Stimulated activated naive CD8-positive, alpha-beta T cell treated with anti-CD3 and anti-CD28 coated beads, Interleukin-15, amount 100 ng/mL, for 72 hours (primary cell): ENCODE measurements at places on chromosomes 2 and 18.

DNA sequence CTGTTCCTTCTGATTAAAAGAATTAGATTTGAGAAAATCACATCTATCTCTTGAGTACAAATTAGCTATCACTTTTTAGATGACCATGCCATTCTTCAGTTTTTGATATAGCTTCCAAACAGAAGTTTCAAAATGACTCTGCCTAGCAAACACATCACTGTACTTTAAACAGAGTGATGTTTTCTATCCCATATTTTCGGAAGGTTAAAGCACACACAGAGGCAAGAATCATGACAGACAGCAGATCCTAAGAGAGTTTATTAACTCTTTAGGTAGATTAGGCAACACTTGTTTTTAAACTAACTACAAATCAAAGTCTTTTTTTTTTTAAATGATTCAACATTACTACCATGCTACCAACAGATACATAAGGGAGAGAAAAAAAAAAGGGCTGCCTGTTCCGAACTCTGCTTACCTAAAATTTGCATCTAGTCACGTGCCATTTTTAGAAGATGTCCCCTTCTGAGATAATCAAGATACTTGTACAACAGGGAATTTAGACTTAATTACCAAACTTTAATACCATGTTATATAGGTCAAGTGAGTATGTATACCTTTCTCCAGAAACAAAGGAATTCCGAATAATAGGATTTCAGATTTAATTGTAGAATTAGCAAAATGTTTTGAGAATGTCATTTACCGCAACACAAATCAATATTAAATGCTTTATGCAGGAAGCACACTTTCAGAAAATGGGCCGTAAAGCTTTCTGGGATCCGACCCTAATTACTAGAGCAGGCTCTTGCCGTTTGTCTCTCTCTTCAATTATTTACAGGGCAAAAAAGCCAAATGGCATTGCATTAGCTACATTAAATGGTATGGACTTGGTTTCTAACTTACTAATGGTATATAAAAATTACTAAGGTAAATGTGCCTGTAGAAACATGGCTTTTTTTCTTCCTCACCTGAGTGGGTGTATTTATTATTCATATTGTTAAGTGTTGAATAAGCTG is 2.6 kb downstream of the RBMS1 start:
- no peak for DNase-seq

GRCh38 chr18:58298251-58299134 is 254.5 kb downstream of the NEDD4L start:
- DNase-seq, result no peak

- DNase-seq, result no peak
These were observed 25.3 kb upstream of the IL1RL1 start for GRCh38 chr2:102286041-102286440.

DNA sequence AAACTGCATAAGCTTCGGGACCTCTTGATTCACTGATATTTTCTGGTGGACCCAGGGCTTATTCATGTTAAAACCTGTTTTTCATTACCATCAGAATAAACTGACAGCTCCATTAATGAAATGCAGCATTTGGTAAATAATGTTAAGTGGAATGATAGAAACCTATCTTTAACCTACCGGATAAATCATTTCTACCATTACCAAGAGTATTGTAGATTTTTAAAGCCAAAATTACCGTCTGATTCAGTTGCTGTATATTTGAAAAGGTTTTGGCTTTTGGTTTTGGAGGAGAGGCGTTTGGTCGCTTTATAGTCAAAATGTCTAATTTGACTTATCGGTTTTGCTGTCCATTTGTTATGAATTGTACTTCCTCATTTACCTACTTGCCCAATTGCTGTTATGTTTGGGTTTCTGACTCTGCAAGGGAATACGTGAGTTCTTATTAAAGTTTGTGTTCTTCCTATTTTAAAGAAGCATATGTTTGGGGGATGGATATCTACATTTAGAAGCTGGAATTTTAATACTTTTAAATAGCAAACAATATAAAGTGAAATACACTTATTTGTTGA is 1.0 kb upstream of the CUL3 start:
- no peak for DNase-seq

GRCh38 chr2:68151037-68151436 is 6.7 kb upstream of the PNO1 start:
- DNase-seq, result no peak

DNA sequence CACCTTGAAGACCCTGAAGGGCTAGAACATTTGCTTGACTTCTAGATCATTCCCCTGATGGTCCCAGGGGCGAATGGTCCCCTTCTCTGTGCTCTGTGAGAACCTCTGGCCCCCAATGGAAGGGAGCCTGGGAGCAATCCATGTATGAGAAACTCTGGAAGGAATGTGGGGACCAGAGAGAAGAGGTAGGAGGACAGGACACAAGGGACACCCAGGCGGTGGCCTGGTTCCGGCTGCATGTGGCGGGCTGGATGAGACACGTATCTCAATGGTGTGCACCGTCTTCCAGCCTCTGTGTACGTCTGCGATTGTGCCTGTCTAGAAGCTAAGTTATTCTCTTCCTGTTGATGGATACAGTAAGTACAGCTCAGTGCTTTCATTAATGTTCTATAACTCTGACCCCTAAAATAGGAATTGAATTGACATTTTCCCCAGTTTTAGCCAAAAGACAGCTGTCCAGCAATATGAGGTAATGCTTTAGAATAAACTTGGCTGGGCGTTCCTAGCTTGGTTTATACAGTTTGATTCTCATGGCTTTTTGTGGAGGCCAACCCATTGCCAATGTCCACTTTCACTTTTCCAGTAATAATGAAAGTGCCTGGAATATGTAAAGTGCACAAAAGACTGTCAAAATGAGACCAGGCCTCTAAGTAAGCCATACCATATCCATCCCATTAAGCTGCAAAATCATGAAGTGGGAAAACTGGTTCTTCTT is 30.1 kb upstream of the COPS8 start:
- no peak for DNase-seq

DNA sequence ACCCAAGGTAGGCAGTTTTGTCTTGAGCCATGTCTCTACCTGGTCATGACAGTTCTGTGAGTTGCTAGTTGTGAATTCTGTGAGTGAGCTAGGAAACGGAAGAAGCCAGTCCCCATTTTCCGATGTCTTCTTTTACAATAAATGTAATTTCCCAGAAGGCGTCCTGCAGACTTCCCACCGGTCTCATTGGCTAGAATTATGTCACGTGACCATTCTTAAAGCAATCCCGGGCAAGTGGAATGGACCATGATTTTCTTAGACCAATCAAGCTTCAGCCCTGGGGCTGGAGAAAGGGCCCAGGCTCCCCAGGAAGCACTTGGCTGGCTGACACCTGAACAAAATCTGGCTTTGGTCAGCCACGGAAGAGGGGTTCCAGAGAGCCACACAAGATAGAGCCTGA is 10.6 kb downstream of the TMEM178A start:
- no peak for DNase-seq

- no peak for DNase-seq
These were observed 56.0 kb downstream of the PARD6G start for GRCh38 chr18:80191264-80191663.

DNA sequence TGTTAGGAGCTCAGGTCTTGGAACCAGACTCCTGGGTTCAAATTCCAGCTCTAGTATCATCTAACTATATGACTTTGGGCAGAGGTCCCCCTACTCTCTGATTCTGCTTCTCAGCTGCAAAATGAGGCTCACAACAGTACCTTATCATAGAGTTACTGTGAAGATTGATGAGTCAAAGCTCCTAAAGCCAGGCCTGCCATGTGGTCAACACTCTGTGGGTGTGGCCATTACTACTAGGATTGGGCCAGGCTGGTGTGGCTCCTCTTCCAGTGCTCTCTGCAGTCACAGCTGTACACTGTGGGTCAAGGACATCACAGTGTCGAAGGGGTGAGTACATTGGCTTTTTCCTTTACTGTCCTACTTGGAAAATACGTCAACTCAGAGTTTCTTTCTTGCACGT is 22.6 kb downstream of the CAPN13 start:
- DNase-seq, result no peak

- no peak for DNase-seq
These were observed 53.7 kb upstream of the TANC1 start for GRCh38 chr2:158914731-158915130.

- DNase-seq, result no peak
These were observed 72.6 kb upstream of the STPG4 start for GRCh38 chr2:47227532-47228279.
